ENCODE measurements at places on chromosomes 11 and 22.

- DNase-seq: no peak
Measured at GRCh38 chr22:27919942-27920755, 1.1 kb upstream of the PITPNB start.

DNA sequence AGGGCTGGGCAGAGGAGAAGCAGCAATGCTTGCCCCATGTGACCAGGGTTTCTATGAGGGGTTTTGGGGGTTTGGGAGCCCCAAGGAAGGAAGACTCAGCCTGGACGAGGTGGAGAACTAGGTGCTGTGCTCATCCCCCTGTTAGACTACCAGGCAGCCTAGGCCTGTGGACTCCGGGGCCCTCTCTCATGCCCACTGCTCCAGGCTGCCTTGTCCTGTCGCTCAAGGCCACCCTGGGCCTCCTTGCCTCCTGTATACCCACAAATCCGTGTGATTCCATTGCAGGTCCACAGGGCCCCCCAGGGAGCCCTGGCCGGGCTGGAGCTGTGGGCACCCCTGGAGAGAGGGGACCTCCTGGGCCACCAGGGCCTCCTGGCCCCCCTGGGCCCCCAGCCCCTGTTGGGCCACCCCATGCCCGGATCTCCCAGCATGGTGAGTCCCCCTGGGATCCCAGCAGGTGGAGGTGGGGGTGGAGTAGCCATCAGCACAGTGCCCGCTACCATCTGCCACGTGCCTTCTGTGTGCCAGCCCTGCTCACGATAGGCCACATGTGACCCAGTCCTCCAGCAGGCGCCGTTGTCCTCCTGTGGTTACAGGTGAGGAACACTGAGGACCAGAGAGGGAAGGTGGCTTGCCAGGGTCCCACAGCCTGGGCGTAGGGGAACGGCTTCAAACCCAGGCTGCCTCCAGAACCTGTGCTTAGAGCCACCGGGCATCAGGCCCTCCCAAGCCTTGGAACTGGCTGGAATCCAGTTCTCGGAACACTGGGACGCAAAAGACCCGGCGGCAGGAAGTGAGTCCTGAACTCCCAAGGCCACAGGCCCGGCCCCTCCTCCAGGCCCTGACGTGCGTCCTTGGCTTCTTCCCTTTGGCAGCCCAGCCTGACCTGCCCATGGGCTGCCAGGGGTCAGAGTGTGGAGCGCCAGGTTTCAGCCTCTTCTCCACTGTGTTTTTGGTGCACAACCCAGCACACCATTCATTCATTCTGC lies 26.6 kb downstream of the EMID1 start:
- DNase-seq: no peak

GRCh38 chr22:42977569-42977968 lies 37.4 kb downstream of the PACSIN2 start:
- DNase-seq: no peak

- DNase-seq: no peak
Measured at GRCh38 chr11:126716456-126717083, 284.0 kb downstream of the KIRREL3 start.

DNA sequence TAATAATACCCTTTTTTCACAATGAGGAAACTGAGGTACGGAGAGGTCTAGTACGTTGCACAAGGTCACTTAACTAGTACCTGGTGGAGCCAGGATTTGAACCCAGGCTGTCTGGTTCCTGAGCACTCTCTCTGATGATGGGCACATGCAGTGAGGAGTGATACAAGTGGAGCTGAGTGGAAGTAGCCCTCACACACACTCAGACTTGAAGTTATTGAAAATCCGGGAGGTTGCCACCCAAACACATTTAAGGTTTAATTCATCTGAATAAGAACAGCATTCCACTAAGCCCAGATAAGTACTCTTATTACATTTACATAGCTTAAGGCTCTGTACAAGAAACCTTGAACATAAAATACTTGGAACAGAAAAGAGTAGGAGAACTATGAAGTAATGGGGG lies 4.8 kb downstream of the GRAP2 start:
- DNase-seq: no peak

DNA sequence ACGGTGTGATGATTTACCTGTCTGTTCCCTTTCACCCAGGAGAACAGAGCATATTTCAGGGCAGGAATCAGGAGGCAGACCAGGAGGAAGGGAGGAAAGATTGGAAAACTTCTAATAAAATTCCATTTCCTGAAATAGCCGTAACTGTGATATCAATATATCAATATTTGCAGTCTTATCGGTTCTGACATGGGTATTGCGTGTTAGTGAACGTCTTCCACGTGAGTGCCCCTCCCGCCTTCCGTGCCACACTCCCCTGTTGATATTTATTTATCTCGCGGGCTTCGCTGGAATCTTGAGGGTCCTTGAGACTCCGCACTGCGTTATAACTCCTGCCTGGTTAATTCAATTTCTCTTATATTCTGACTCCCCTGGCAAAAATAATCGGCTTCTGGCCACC lies 1160.4 kb downstream of the BRD1 start:
- DNase-seq: no peak

DNA sequence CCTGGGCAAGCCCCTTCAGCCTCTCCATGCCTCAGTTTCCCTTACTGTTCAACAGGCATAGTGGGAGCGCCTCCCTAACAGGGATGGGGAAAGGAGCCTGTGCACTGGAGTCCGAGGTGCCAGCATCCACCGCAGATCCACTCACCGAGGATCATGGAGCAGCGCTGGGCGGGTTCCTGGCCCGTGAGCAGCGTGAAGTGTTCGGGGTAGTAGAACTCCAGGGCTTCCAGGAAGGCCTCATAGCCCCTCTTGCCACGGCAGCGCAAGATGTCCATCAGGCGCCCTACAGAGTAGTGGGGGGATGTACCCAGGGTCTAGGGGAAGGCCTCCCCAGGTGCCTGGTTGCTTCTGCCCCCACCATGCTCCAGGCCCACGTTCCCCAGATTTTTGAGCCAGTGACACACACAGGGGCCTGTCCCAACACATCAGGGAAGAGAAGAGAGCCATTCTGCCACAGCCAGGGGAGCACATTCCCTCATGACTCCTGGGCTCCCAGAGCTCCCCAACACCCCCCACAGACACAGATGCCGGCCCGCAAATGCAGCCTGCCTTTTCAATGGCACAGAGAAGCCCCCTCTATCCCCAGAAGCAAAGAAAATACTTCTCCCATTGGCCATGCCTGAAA lies 1.3 kb downstream of the CARD10 start:
- DNase-seq: no peak

DNA sequence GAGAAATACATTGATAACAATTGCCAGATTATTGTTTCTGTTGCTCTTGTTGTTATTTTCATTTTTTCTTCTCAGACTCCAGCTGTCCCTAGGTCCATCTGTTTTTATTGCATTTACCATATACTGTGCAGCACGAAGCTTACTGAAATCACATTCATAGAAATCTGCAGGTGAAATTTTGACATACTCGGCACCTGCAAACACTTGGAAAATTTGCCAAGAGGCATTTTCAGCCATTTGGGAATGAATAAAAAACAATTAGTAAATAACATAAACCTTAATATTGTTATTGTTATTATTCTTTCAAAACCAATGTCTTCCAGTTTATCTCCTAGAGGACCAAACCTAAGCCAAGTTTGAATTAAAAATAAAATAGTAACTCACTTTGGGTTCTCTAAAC lies 2357.2 kb downstream of the LRRC4C start:
- DNase-seq: no peak

DNA sequence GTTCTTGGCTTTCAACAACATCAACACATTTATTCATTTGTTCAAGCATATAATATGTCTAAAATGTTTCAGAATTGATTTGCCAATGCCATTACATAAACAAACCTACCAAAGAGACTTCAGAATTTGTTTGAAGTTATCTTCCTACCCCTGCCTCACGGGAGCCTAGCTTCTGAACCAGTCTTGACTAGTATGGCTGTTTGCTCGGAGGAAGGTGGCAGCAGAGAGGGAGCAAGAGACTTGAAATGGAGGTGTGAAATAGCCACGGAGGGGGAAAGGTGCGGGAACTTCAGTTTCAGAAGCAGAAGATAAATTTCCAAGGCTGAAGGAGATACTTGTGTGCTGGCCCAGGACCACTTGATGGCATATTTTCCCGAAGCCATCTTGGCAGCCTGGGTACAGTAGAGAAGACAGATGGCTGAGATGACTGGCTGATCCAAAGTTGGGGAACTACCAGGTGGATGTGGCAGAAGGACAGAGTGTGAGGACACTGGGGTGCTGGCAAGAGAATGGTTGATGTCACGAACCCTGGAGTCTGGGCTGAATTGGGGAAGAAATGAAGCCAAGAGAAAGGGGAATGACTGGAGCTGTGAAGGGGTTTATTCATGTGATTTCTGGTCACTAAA lies 14.0 kb upstream of the MTCH2 start:
- no peak for DNase-seq
